ENCODE measurements at places on chromosomes 2 and 18.

- no peak for DNase-seq
These were observed 72.1 kb upstream of the NOSTRIN start for GRCh38 chr2:168730344-168730743.

DNA sequence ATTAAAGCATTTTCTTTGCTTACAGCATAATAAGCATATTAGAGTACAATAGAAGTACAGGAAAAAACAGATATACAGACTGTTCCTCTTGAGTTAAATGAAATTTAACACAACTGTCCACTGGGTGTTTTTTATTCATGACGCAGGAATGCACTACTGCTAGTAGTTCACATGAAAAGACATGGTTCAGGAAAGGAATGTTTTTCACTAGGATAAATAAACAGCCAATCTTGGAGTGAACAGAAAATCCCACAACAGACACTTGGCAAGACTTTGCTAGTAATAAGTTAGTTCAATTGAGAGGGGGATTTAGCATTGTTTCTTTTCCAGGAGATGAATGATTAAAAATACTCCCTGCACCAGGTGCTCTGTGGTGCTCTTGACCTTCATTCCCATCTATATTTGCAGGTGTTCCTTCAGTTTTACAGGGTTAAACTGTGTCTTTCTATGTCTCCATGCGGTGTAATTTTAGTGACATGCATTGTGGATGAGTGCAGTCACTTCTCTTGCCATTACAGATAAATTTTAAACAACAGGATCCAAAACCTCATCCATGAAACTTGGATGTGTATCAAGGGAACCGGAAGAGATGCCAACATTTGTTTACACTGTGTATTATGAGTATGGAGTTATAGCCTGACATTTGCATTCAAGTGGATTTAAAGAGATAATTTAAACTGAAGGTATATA lies 796.6 kb downstream of the DSC3 start:
- no peak for DNase-seq

- no peak for DNase-seq
These were observed 1.8 kb upstream of the CXCR2 start for GRCh38 chr2:218123986-218124385.

GRCh38 chr18:77495982-77496690 lies 246.5 kb downstream of the GALR1 start:
- DNase-seq, result peak; percentile 36

DNA sequence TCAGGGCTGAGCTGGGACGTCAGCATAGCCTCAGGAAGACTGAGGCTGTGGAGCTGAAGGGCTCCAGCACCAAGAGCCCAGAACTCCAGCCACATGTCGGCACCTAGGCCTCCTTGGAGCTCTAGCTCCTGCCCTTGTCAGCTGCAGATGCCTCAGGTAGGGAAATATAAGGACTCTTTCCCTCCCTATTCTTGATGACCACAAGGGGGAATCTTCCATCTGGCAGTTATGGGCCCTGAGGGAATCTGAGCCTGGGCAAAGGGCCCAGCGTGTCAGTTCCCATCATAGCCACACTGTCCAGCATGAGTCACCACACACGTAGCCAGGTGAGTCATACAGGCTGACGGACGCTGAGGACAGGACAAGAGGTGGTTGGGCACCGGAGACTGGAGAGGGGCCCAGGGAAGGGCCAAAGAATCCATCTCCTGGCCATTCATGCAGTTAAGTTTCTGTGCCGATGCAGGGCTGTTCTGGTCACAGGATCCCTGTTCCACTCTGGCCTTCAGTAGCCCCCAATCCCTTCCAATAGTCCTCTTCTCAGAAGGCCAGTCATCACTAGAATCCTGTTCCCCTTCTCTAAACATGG lies 1.8 kb downstream of the MPV17 start:
- no peak for DNase-seq

GRCh38 chr2:2569306-2569705 lies 238.2 kb upstream of the MYT1L start:
- no peak for DNase-seq

- no peak for DNase-seq
These were observed 4.0 kb downstream of the GATA6 start for GRCh38 chr18:22173221-22173927.

DNA sequence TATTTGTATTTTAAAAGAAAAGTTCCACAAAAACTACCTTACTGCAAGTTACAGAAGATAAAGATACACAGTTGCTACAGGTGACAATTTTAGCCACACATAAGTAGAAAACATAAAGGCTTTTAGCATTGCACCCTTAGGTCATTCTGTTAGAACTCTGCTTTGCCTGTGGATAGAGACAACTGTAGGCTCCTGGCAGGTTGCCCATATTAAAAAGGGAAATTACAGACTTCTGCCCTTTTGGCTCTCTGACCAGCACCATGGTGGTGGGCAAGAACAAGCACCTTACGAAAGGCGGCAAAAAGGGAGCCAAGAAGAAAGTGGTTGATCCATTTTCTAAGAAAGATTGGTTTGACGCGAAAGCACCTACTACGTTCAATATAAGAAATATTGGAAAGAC lies 223.3 kb downstream of the MC4R start:
- no peak for DNase-seq

DNA sequence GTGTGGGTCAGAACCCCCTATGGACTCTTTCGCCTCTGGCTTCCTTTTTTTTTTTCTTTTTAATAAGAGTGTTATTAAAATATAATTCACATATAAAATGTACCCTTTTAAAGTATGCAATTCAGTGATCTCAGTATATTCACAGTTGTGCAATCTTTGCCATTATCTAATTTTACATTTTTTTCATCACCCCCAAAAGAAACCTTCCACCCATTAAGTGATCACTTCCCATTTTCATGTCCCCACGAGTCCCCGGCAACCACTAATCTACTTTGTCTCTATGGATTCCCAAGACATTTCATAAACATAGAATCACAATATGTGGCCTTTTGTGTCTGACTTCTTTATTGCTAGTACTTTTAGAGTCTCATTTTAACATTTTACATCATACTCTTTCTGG lies 38.7 kb upstream of the ANXA4 start:
- DNase-seq, result no peak

GRCh38 chr2:230327418-230328154 lies 593 bp downstream of the SP140L start:
- DNase-seq, result peak; percentile 37

GRCh38 chr2:19038071-19039015 lies 320.1 kb downstream of the OSR1 start:
- no peak for DNase-seq

- no peak for DNase-seq
These were observed 509.9 kb upstream of the VRK2 start for GRCh38 chr2:57536535-57537231.

- DNase-seq, result no peak
These were observed 59.2 kb downstream of the PIEZO2 start for GRCh38 chr18:11089931-11090715.

DNA sequence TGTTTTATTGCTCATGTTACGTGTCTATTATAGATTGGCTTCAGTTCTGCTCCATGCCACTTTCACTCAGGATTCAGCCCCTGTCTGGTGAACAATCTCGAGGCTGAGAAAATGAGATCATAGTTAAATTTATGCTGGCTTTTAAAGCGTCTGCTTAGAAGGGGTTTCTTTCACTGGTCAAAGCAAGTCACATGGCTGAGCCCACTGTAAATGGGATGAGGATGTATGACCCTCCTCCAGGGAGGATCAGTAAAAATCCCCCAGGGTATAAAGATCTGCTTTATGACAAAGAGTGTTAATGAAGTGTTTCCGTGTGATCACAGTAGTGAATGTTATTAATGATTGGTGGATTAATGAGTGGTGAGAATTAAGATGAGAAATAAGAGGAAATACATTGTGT lies 6.2 kb upstream of the PLCL1 start:
- no peak for DNase-seq

DNA sequence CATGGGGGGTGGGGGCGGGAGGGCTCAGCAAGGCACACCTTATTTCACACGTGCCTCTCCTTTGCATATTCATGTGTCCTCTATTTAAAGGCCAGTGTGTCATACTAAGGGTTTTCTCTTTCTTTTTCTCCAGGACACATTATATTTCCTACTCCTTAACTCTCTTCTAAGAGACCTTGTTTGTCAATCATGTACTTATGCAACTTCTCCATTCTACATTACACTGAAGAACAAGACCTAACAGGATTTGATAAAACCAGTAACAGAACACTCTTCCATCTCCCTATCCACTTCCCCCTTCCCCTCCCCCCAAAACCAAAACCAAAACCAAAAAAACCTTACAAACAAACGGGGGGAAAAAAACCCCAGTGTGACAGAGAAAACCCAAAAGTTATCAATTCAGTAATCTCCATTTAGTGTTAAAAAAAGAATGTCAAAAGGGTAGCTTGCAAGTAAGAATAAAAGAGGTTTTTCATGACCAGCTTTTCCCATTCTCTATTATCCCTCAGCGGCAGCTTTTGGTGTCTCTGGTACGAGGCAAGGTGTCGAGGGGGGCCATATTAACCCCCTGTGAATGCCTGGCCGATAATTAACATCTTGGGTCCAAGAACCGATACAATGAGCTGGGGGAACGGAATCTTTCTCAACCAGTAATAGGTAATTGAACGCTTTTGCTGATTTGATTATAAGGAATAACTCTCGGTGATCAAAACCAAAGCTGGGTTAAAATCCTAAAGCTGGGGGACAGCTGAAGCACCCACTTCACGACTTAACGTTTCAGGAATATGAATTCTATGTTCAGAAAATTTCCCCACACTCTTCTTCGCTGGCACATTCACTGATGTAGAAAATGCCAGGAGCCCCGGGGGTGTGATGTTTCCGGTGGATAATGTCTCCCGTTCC lies 191.0 kb upstream of the TCF4 start:
- peak; percentile 69 for DNase-seq

- DNase-seq, result no peak
These were observed 16.7 kb upstream of the LYPD6B start for GRCh38 chr2:149021761-149022160.

DNA sequence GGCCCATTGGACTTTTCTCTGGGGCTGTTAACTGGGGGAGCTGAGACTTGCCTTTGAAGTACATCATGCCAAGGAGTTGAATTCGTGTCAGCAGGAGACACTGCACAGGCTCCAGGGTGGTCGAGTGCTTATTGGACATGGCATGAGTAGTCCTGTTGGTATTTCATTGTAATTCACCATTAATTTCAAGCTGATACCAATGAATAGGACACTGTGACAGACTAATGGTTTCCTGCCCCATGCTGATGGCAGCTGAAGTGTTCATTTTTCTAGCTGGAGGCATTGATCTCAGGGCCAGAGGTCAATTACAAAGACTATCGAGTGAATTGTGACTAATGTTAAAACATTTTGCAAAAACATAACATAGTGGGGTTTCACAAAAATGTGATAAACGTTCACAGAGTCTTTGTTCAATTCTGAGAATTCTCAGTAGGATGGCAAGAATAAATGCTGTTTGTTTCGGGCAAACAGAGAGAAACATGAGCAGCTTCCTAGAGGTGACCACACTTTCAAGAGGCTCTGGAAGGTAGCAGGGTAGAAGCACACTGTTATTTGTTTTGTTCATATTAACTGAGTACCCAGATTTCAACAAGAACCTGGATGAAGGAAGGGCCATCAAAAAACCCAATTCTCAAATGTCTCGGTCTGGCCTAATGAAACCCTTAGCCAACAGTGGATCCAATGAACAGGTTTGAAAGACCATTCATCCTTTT lies 90.6 kb upstream of the ARL4C start:
- no peak for DNase-seq

DNA sequence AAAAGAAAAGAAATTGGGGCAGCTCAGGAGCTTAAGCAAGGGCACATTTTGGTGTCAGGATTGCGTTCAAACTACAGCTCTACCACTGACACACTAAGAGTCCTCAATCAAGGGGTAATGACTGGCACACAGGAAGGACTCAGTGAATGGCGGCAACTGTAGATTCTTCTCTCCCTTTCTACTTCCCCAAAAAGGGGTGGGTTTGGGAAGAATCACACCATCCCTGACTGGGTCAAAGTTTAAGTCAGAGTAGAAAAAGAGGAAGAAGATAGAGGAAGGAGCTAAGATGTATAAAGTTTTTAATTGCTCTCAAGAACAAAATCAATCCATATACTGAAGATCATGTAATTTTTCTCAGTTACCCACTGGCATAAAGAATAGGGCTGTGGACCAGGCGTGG lies 2.6 kb downstream of the NLRC4 start:
- peak; percentile 80 for DNase-seq
